ENCODE measurements at places on chromosomes 2 and 18.

GRCh38 chr2:108447947-108448677, 894 bp upstream of the GCC2 start:
- no peak for DNase-seq

- no peak for DNase-seq
Observed at GRCh38 chr2:38750011-38750890, 910 bp downstream of the SRSF7 start.

GRCh38 chr2:164028814-164029534, 293.2 kb upstream of the FIGN start:
- DNase-seq, result no peak

GRCh38 chr18:31230495-31230894, 67.8 kb upstream of the DSC1 start:
- DNase-seq, result no peak

DNA sequence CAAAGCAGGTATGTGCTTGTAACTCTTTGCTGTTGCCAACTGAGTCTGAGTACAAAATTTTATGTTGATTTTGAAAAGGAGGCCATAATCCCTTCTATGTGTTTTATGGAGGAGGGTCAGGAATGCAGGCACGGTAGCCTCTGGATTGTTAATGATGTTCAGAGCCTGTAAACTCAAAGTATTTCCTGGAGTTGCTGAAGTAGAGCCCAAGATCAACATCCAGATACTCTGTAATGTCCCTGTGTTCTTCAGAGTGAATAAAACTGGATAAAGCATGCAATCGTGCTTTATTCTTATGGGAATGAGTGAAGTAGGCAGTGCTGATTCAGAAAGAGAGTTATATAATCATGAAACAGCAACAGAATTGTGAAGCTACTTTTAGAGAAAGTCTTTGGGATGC, 61.8 kb upstream of the CHRNA1 start:
- DNase-seq, result no peak

GRCh38 chr18:64806232-64806631, 657.3 kb upstream of the LINC00305 start:
- DNase-seq, result no peak

DNA sequence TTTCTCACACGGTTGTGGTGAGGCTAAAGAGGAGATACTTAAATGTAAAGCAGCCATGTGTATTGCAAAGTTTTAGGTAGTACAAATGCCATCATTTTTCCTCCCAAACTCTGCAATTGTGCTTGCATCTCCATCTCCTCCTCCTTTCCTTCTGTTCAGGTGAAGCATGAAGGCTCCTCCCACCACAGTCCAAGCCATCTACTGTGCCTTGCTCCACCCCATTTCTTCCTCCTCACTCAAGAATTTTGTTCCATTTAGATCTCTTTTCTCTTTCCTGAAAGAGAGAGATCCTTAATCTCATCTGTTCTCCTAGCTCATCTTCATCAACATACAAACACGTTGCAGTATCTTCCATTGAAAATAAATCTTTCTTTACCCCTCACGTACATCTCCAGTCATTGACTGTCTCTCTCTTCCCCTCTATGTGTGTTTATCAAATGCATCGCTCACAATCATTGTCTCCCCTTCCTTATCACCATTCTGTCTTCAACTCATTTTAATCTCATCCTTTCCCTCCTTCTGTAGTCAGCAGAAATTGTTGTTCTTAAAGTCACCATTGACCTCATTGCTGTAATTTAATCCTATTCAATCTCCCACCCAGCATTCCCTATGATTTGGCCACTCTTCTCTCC, 392.1 kb downstream of the RAD51AP2 start:
- no peak for DNase-seq

GRCh38 chr2:19802086-19802841, 99.5 kb downstream of the TTC32 start:
- DNase-seq, result no peak

Data from activated CD4-positive, CD25-positive, alpha-beta regulatory T cell (primary cell).